ENCODE measurements at places on chromosomes 3 and 15.

DNA sequence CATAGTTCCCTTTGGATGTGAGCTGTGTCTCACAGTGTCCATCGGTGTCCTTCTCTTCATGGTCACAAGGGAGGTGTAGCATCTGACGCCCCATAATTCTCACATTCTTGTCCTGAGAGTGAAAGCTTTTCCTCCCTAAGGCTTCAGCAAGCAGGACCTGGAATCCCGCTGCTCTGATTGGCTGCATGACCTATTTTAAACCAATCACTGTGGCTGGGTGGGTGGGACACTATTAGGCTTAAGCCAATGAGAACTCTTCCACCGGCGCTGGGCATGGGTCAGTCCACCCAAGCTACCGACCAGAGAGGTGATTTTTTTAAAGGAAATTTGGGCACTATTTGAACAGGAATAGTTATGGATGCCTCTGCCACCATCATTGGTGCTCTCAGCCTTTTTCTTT lies 385.9 kb downstream of the MFSD1 start:
- DNase-seq = no peak

- no peak for DNase-seq
Observed at GRCh38 chr3:44894485-44894884, 20.1 kb downstream of the TGM4 start.

DNA sequence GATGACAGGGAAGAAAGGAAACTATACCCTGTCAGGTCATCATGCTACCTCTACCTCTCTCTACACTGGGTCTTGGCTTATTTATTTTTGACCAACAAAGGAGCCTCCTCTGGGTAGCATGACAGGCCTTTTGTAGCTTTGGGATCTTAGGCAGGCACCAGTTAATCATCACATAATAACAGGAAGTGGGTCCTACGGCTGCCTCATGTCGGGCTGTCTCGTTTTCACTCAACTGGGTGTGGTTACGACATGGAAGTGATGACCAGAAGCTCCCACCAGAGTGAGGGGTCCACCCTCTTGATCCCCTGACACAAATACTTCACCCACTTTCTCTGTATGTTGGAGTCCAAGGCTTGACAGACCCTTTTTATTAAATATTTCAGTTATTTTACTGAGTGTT lies 105.3 kb downstream of the CD47 start:
- DNase-seq = peak; percentile 34

GRCh38 chr3:64019879-64020278 lies 3.4 kb downstream of the PSMD6 start:
- no peak for DNase-seq

- DNase-seq = peak; percentile 55
Observed at GRCh38 chr15:75455982-75456531, 4.6 kb upstream of the SIN3A start.

- DNase-seq = peak; percentile 69
Observed at GRCh38 chr3:49671291-49672288, 2.6 kb upstream of the APEH start.

Measured in CD4-positive, alpha-beta T cell treated with Interleukin-6 at 100 ng/mL for 8 hours (primary cell).